Frontal cortex (tissue), 4 donors: ENCODE measurements at places on chromosomes 4 and X. TPM values are rescaled to one million over a fixed set of nuclear protein-coding genes. Genes with fewer than 3 reads are reported as not detected.

SPANXA2 gene
- total RNA-seq: not detected

NAP1L2 gene
- 46.1 TPM for total RNA-seq

MAGEA11 gene
- total RNA-seq: not detected

PAK3 gene
- 102 TPM for total RNA-seq

GPC3 gene
- 3.3 TPM for total RNA-seq

CFP gene
- 0.82 TPM for total RNA-seq

SOWAHB gene
- total RNA-seq: 2.9 TPM

PRR32 gene
- not detected for total RNA-seq

P2RY4 gene
- not detected for total RNA-seq
